Activated CD8-positive, alpha-beta memory T cell treated with anti-CD3 and anti-CD28 coated beads for 4 hours (primary cell): ENCODE measurements at places on chromosomes 6 and 20.

GRCh38 chr6:100664274-100665040 lies 199.7 kb upstream of the SIM1 start:
- no peak for DNase-seq

GRCh38 chr20:54397292-54398140 lies 77.9 kb upstream of the DOK5 start:
- no peak for DNase-seq

DNA sequence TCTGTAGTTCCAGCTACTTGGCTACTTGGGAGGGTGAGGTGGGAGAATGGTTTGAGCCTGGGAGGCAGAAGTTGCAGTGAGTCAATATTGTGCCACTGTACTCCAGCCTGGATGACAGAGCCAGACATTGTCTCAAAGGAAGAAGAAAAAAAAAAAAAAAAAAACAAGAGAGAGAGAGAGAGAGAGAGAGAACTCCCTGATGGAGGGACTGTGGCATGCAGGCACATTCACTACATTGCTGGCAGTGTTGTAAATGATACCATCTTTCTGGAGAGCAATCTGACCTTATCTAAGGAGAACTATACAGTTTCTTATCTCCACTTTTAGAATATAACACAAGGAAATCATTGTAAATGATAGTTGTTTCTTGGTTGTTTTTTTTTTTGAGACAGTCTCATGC lies 85.1 kb downstream of the MDN1 start:
- DNase-seq, result no peak

DNA sequence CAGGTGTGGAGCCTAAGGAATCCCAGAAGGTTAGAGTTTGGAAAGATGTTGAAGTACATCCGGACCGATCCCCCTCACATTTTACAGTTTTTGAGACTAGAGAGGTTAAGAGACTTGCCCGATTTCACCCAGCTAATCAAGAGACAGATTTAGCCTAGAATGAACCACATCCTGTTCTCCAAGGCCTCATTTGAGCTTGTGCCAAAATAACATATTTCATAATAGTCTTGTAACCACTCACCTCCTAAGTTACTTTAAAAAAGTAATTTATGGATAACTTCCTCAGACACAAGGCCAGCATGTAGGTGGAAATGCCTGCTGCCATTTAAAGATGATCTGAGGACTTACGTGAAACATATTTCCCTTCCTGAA lies 39.8 kb upstream of the ARHGAP18 start:
- no peak for DNase-seq

- no peak for DNase-seq
Measured at GRCh38 chr20:19478320-19478895, 266.0 kb downstream of the SLC24A3 start.

GRCh38 chr20:60288945-60289344 lies 330.7 kb downstream of the CDH26 start:
- DNase-seq, result no peak
